ENCODE measurements at places on chromosomes 7 and 10.

GRCh38 chr10:112934193-112934592 lies 15.9 kb upstream of the TCF7L2 start:
- DNase-seq, result no peak

DNA sequence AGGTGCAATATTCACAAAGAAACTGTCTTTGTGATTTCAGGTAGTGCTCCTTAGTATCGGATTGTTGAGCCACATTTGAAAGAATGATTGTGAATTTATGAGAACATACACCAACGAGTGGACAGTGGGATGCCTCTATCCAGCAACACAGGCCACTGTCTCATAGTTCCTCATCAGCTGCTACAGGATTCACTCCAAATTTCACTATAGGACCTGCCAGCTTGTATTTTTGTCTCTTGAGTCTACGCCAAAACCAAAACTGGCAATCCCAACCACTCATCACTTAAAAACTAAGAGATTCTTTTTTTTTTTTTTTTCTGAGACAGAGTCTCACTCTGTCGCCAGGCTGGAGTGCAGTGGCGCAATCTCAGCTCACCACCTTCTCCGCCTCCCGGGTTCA lies 964.5 kb downstream of the CNTNAP2 start:
- DNase-seq, result no peak

- no peak for DNase-seq
Measured at GRCh38 chr7:86932038-86932512, 127.4 kb downstream of the ELAPOR2 start.

DNA sequence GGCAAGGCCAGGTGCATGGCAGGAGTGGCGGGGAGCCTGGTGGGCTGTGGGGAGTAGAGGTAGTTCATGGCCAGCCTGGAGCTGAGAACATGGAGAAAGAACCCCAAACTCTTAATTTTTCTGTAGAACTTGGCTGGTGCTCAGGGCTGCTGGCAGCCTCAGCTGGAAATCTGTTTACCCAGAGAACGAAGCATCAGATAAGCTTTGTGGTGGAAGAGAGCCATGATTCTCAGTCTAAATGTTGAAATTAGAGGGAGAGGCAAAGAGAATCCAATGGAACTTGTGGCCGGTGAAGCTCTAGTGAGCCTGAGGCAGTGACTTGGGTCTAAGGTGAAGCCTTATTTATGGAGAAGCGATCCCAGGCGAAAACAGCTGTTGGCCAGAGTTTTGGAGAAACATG lies 126.4 kb downstream of the CCDC3 start:
- no peak for DNase-seq

- DNase-seq, result no peak
Measured at GRCh38 chr10:84214046-84214572, 11.2 kb downstream of the LRIT2 start.

All from stimulated activated CD8-positive, alpha-beta memory T cell treated with anti-CD3 and anti-CD28 coated beads, Interleukin-4, amount 100 ng/mL, for 1 hour (primary cell).